ENCODE measurements at places on chromosomes 7 and 10.

- no peak for DNase-seq
Measured at GRCh38 chr10:4345877-4346646, 479.9 kb upstream of the AKR1E2 start.

GRCh38 chr7:106037489-106038176, 74.5 kb downstream of the SYPL1 start:
- DNase-seq = no peak

DNA sequence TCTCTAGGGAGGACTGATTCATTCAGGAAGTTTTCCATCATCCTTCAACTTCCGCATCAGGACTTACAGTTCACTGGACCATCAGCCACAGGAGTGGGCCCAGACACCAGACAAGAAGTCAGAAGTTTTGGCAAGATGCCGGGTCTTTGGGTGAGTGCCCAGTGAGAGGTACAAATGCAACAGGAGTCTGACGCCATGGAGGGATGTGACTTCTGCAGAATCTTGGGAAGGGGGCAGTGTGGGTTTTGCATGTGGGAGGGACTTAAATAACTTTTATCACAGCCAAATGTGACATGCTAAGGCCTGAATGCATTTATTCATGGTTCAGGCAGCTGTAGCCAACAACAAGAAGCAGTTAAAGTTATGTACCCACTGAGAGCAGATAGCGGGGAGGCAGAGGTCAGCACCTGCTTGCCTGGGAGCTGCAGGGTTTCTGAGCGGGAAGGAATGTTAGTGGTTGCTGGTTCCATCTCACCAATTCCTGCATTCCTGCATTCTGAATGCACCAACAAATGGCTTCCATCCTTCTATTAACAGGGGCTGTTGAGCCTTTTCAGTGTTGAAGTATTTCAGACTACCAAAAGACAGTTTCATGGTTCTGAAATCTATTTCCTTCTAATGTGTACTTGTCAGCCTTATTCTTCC, 375.2 kb downstream of the PAXIP1 start:
- no peak for DNase-seq

DNA sequence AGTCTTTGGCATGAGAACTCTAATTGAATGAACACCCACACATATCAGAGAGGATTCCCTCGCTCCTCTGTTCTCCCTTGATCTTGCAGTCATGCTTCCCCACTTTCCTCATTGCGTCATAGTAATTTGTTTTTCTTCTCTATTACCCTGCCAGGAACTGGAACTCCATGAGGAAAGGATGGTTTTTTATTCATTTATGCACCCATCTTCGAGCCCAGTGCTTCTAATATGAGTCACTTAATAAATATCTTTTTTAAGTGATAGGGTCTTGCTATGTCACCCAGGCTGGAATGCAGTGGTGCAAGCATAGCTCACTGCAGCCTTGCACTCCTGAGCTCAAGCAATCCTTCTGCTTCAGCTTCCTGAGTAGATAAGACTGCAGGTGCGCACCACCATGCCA, 83.5 kb downstream of the OTUD1 start:
- DNase-seq = no peak

GRCh38 chr10:25766687-25767221, 167.3 kb upstream of the MYO3A start:
- DNase-seq = no peak

GRCh38 chr10:6009150-6009549, 31.8 kb upstream of the IL15RA start:
- DNase-seq = no peak

DNA sequence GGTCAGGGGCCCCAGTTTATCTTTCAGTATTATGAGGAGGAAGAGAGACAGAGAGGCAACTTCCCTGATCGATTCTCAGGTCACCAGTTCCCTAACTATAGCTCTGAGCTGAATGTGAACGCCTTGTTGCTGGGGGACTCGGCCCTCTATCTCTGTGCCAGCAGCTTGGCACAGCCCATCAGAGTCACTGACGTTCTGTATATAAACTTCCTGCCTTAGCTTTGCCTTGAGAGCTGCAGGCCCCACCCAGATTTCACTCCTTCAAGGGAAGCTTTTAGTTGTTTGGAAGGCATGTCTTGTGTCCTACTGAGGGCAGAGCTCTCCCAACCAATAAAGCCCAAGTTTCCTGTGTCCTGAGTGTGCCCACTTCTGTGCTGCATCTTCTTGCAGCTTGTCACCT, 242.5 kb upstream of the PRSS58 start:
- DNase-seq = no peak

GRCh38 chr7:80641548-80641947, 3.1 kb downstream of the CD36 start:
- DNase-seq = no peak

- DNase-seq = no peak
Measured at GRCh38 chr10:7412928-7413282, 2.1 kb upstream of the SFMBT2 start.

GRCh38 chr7:99359465-99360154, 14.9 kb upstream of the ARPC1B start:
- no peak for DNase-seq

GRCh38 chr7:12358694-12359093, 45.0 kb downstream of the VWDE start:
- DNase-seq = no peak

GRCh38 chr10:88728107-88728763, 22.2 kb downstream of the LIPK start:
- peak; percentile 42 for DNase-seq

- DNase-seq = no peak
Measured at GRCh38 chr10:14003517-14004184, 327.1 kb downstream of the FRMD4A start.

DNA sequence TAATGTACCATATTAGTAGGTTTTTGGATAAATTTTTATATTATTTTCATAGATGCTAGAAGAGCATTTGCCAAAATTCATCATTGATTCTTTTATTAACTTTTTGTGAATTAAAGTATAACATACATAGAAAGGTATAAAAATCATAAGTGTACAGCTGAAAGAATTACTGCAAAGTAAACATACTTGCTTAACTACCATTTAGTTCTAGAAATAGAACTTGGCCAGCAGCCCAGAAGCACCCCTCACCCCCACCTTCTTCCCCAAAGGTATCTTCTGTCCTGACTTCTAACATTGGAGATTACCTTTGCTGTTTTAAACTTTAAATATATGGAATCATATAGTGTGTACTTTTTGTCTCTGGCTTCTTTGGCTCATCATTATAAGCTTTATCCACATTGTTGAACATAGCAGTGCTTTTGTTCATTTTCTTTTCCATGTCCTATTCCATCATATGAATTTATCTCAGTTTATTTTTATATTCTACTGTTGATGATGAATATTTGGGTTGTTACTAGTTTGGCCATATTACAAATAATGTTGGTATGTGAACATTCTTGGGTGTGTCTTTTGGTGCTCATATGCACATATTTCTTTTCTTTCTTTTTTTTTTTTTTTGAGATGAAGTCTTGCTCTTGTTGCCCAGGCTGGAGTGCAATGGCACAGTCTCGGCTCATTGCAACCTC, 142.8 kb downstream of the ADK start:
- DNase-seq = no peak

GRCh38 chr7:18064242-18064838, 36.7 kb upstream of the PRPS1L1 start:
- DNase-seq = peak; percentile 15

DNA sequence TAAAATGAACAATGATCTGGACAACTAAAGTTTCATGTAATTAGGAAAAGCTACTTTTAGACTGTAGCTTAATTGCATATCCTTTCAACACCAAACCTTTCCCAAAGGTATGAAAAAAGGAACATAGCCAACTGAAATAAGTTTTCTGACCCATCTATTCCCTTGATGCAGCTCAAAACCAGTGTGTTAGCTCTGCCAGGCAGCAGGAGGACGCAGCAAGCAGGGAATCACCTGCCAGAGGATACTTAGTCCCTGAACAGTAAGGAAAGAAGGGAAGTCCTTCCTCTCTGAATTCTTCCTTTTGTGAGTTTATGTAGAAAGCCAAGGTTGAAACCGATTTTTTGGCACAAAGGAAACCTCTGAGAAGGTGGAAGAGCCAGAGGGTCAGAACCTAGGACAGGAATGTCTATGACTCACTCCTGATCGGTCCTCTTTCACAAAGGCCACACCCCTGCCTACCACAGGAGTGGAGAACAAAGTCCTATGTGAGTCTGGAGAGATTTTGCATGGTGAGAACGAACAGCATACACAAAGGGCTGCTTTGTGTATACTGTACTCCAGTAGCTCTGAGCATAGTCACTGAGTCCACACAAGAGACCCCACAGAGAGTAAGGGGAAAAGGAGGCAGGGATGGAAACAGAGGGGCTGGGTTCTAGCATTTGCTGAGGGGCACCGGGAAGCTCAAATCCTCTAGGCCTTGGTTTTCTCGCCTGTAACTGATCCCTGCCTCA, 68.8 kb upstream of the GSDME start:
- no peak for DNase-seq

DNA sequence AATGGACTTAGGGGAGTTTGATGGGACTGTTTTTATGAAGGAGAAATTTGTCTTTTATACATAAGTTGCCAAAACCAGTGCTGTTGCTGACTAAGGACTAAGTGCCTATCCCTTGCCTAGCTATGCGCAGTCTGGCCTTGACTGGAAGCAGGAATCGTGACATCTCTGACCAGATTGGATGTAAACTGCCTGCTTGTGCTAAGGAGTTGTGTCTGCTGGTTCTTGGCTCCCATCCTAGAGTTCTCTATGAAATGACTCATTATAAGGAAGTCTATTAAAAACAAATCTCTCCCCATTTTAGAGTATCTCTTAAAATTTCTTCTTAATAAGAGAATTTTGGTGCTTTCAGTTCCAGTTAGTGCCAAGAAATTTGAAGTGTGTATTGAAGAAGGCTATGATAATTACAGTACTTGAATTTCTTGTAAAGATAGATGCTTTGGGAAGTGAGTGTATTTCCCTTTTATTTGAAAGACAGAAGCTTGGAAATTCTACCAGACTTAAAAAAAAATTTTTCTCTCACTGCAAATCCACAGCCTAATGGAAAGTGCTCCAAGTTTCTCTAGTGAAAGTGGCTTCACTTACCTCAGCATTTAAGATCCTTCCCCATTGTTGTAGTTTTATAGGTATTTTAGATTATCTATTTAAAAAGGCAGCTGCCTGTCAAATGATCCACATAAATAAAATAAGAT, 77.6 kb downstream of the BICC1 start:
- DNase-seq = no peak

DNA sequence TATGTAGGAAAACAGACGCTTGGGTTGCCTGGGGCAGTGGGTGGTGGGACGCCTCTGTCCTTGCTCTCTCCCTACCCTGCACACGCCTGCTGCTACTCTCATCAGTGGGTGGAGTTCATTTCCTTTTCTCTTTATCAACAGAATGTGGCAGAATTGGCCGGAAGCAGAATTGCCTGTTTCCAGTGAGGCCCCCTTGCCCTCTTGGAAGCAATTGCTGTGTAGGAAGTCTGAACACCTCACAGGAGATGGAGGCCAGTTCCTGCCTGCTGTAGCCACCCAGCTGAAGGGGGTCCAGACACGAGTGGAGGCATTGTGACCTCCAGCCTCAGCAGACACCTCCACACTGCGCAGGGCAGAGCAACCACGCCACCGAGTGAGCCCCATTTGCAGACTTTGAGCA, 331.6 kb upstream of the ZNF32 start:
- no peak for DNase-seq

DNA sequence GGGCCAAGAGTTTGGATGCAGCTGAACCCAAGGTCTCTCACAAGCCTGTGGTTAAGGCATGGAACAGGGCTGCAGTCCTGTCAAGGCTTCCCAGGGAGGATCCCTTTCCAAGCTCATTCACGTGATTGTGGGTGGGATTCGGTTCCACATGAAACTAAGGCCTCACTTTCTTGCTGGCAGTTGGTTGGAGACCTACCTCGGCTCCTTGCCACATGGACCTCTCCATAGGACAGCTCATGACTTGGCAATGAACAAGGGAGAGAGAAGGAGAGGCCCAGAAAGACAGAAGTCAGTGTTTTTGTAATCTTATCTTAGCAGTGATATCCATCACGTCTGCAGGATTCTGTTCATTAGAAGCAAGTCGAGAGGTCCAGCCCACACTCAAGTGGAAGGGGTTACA, 583.8 kb downstream of the LRMDA start:
- no peak for DNase-seq

DNA sequence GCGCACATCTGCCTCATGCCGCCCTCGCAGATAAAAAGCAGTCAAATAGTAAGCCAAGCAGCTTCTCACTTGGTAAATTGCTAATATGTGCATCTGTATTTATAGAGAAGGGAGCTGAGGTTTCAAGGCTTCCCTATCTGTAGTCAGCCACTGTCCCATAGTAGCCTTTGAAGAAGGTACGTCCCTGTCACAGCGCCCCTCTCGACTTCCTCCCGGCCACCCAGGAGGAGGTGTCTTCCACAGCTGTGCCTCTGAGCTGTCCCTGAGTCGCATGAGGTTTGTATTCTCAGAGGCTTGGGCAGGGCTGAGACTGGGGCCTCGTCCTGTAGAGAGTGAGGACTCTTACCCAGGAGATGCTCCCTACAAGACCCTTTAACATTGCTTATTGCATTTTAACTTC, 49.0 kb downstream of the SPOCK2 start:
- DNase-seq = no peak

GRCh38 chr7:110940756-110941155, 150.2 kb upstream of the LRRN3 start:
- no peak for DNase-seq

- DNase-seq = no peak
Measured at GRCh38 chr10:76541852-76542251, 1095.8 kb downstream of the KCNMA1 start.

DNA sequence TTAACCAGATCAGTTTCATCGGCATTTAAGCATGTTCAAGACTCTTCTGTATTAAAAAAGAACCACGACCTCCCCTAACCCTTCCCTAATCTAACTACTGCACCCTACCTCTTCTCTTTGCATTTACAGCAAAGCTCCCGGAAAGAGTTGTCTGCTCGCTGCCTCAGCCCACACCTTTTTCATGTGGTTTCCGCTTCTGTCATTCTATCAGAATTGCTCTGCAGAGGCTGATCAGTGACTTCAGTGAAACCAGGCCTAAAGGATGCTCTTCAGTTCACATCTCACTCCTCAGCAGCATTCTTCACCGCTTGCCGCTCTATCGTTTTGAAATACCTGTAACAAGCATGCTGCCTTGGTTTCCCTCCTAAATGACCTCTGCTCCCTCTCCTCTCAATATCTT, 160.9 kb downstream of the SDK1 start:
- DNase-seq = peak; percentile 64

- DNase-seq = no peak
Measured at GRCh38 chr10:7596356-7596755, 70.4 kb downstream of the ITIH5 start.

- no peak for DNase-seq
Measured at GRCh38 chr10:127944256-127944655, 37.4 kb downstream of the PTPRE start.

- no peak for DNase-seq
Measured at GRCh38 chr10:20007426-20007825, 191.2 kb downstream of the PLXDC2 start.

GRCh38 chr10:64014281-64014680, 493.1 kb downstream of the REEP3 start:
- DNase-seq = no peak

- no peak for DNase-seq
Measured at GRCh38 chr7:126685018-126685573, 567.6 kb downstream of the GRM8 start.
